Hepatic stellate cell (primary cell): ENCODE measurements at places on chromosomes 3 and 15.
A peak's percentile ranks its signal among the peaks of the same experiment; 100 is the strongest.

- peak; percentile 66 for DNase-seq
These were observed 679 bp downstream of the IQGAP1 start for GRCh38 chr15:90388462-90389380.

DNA sequence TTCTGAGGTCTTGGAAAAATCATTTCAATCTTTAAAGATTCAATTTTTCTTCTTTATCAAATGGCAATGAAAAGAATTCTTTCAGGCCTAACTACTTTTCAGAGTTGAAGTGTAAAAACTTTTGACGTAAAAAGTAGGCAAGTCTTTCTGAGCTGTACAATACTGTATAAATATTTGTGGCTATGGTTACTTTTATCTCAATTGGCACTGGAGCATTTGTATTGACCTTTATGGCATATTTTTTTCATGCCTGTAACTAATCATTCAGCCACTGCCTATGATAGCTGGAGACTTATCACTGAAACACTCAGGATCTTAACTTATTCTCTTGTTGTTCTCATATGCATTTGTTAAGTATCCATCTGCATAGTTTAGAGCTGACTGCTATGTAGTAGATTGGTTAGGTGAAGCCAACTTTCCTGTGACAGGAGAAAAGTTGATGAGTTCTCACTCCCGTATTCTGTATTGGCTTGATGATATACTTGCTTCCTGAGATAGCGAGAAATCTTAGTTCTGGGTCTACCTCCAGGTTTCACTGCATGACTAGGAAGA is 290.4 kb upstream of the TBL1XR1 start:
- no peak for DNase-seq

DNA sequence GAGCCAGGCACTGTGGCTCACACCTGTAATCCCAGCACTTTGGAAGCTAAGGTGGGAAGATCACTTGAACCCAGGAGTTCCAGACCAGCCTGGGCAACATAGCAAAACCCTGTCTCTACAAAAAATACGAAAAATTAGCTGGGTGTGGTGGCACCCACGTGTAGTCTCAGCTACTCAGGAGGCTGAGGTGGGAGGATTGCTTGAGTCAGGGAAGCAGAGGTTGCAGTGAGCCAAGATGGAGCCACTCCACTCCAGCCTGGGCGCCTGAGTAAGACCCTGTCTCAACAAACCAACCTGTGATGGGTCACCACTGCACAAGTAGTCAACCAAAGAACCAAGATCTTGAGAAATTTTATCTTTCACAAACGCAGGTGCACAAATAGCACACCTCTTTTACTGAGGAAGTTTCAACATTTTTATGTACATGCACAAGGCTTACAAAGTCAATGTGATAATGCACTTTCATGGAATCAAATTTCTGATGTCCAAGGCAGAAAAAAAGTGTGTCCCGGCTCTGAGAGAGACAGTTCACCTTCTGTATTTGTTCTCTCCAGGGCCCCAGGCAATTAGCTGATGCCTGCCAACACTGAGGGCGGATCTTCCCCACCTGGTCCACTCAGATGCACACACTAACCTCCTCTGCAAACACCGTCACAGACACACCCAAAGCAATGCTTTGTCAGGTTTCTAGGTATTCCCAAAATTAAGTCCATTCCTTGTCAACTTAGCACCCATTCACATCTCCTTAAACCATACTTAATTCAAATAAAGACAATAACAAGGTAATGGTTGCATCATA is 12.4 kb downstream of the ACAA1 start:
- DNase-seq: no peak

DNA sequence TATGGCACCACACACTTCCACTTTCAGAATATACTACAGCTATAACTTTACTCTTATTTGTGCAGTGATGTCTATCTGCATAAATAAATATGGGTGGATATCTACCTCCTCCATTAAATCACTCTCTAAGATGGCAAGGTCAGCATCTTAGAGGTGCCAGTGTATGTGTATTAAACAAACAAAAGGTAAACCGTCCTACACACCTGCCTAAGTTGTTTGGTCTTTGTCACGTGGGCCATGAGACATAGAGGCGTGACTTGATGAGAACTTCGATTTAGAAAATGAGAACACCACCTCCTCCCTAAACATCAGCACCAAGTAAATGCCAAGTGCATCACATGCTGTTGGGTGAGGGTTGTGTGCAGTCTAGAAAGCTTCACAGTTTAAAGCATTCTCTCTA is 310.6 kb downstream of the GRM7 start:
- no peak for DNase-seq

DNA sequence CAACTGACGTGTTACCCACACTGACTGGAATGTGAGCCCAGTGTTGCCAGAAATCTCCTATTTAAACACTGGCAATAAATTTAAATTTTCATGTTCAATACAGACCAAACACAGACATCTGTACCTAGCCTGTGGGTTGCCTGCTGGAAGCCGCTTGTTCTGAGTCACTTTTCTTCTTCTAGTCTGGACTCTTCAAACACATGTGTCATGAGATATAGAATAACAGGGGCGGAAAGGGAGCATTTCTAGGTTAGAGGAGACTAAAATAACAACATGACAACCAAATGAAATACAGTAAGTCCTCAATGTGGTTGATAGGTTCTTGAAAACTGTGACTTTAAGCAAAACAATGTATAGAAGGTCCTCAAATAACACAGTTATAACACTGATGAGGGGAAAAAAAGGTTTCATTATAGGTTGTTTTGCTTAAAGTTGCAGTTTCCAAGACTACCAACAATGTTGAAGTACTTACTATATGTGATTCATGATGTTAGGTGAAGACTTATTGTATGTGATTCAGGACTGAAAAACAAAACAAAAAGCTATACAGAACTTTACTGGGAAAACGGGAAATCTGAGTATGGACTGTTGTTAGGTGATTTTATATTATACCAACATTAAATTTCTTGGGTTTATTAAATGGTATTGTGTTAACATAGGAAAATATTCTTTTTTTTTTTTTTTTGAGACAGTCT is 63.1 kb downstream of the PRKAR2A start:
- no peak for DNase-seq

DNA sequence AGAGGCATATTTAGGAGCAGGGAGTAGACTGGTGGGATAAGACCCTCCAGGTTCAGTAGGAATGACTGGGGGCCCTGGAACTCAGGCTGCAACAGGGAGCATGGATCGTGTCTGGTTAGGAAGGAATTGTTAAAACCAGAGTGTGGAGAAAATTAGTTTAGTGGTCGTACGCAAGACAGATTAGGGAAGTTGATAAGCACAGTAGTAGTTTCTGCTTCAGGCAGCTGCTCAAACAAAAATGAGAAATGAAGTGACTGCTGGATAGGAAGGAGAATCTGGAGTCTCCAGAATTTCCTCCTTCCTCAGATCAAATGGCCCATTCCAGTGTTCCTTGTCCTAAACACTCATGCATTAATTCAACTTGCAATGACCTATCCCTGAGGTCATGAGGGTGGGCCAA is 11.2 kb downstream of the MYD88 start:
- DNase-seq: no peak

- DNase-seq: peak; percentile 64
These were observed 57.6 kb downstream of the AAGAB start for GRCh38 chr15:67196672-67197363.

GRCh38 chr15:42491539-42492225 is 741 bp upstream of the ZNF106 start:
- peak; percentile 81 for DNase-seq

GRCh38 chr15:60961541-60962485 is 267.3 kb downstream of the RORA start:
- DNase-seq: no peak

- no peak for DNase-seq
These were observed 8.4 kb upstream of the CD47 start for GRCh38 chr3:108099244-108099643.

DNA sequence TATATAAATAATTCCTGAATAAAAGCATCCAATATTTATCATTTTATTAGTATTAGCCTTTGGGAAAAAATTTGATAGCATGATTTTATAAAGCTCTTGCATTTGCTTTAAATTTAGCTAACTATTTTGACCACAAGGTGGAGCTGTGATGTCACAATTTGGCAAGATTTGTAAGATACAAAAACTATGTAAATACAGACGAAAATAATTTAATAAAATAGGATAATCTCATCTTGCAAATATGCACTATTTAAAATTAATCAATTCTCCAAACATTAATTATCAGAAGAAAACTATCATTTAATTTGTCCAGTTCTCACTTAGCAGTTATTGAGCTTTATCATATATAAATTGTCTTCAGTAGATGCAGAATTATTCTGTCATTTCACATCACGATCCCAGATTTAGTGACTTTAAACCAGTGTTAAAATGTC is 95.4 kb downstream of the PLOD2 start:
- no peak for DNase-seq

GRCh38 chr15:73948396-73948795 is 22.1 kb downstream of the LOXL1 start:
- no peak for DNase-seq

GRCh38 chr15:25710184-25710583 is 152.9 kb downstream of the ATP10A start:
- peak; percentile 50 for DNase-seq

DNA sequence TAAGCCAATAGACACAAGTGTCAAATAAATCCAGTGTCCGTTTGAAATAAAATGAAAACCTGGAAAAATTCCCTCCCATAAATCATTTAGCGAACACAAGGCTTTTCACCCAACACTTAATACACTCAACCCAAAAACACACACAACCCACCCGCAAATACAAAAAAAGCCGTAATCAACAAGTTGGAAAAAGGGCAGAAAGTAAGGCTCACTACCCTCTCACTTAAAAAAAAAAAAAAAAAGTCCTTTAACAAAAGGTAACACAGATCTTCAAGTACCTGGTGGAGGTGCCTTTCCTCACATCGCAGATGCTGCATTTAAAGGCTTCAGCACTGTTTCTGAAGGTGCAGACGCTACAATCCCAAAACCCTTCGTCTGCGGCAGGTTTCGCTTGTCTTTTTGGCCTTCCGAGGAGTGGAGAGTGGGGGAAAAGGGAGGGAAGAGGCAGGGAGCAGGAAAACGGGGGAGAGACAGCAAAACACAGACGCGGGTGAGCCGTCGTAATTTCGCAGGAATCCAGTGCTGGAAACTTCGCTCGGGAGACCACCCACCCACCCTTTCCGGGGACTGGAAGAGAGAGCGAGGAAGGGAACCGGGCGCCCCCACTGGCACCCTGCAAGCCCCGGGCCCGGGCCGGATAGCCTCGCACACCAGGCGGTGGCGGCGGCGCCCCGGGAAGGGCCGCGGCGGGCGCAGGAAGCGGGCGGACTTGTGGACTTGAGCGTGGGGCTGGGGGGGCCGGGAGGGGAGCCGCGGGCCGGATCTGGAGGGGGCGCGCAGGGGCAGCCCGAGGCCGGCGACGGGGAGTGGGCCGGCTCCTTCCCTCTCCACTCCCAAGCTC is 401.8 kb downstream of the SHQ1 start:
- DNase-seq: no peak

GRCh38 chr3:7000501-7000900 is 139.6 kb downstream of the GRM7 start:
- DNase-seq: no peak

- no peak for DNase-seq
These were observed 52.0 kb downstream of the TPRA1 start for GRCh38 chr3:127538569-127538968.

DNA sequence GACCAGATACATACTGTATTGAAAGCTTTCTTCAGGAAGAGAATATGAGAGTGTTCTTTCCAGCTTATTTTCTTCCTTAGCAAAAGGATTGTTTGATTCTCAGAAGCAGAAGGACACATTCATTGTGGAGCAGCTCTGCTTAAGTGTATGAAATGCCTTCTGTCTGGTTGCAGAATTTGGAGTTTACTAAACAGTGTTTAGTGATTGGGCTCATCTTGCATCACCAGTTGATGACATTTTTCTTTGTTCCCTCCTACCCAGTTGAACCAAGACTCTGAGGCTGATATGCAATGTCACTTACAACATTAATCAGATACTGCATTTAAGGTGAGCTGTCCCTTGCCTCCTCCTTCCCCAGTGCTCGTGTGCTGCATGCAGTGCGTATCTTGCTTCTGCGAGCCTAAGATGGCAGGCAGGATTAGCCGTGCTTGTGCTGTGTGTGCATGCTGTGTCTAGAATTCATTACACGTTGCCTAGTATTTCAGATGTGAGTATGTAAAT is 18.4 kb downstream of the ZBTB38 start:
- DNase-seq: no peak

DNA sequence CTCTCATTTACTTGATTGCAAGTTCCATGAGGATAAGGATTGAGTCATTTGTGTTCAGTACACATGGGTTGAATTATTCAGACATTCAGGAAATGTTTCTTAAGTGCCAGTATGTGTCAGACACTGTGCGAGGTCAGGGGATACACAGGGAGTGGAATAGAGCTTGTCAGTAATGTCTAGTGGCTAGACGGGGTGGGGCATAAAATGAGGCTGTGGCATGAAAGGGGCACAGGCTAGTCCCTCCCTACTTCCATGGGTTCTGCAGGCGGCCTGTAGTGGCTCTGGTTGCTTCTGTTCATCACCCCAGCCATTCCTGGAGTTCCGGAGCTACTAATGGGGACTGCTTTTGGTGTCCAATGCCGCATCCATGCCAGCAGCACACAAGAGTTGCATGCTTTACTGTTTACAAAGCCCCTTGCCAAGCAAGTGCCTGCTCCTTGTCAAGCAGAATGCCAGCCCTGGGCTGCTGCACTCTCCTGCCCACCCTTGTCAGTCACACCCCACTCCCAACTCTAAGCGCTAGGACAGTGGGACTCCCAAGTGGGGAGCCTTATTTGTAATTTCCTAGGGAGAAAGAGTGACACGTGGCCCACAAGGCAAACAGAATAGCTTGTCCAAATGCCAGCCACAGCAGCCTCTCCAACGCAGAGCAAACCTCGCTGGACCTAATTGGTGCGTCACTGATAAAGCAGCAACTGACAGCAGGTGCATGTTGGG is 70.8 kb downstream of the RAB11A start:
- peak; percentile 67 for DNase-seq

DNA sequence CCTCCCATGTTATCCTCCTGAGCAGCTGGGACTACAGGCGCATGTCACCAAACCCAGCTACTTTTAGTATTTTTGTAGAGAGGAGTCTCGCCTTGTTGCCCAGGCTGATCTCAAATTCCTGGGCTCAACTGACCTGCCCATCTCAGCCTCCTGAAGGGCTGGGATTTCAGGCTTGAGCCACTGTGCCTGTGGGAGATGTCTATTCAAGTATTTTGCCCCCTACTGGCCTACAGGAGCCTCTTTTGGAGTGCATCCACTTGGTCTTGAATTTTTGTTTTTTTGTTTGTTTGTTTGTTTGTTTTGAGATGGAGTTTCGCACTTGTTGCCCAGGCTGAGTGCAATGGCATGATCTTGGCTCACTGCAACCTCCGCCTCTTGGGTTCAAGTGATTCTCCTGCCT is 3.2 kb upstream of the DHX30 start:
- DNase-seq: no peak

DNA sequence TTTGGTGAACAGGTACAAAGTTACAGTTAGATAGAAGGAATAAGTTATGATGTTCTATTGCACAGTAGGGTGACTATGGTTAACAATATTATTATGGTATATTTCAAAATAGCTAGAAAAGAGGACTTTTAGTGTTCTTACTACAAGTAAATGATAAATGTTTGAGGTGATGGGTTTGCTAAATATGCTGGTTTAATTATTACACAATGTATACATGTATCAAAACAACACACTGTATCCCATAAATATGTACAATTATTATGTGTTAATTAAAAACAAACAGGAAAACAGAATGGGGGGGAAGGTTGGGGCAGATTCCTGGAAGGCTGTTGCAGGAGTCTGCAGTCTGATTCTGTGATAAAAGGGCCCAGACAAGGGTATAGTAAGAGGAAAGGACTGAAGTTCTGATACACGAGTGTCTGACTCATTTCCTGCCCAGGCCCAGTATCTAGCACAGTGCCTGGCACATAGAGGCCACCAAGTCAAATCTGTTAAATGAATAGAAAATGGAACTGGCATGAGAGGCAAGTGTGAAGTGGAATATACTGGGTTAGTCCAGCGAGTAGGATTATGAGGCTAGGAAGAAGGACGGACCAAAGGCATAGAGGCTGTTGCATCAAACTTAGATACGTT is 7.2 kb upstream of the ENTPD3 start:
- no peak for DNase-seq
